H4 (cell line): ENCODE measurements at places on chromosomes 5 and 9. TPM values are rescaled to one million over a fixed set of nuclear protein-coding genes. Genes with fewer than 3 reads are reported as not detected.
A peak's percentile ranks its signal among the peaks of the same experiment; 100 is the strongest.

- DNase-seq = no peak
These were observed 31.9 kb downstream of the BARHL1 start for GRCh38 chr9:132614324-132614723.

DNA sequence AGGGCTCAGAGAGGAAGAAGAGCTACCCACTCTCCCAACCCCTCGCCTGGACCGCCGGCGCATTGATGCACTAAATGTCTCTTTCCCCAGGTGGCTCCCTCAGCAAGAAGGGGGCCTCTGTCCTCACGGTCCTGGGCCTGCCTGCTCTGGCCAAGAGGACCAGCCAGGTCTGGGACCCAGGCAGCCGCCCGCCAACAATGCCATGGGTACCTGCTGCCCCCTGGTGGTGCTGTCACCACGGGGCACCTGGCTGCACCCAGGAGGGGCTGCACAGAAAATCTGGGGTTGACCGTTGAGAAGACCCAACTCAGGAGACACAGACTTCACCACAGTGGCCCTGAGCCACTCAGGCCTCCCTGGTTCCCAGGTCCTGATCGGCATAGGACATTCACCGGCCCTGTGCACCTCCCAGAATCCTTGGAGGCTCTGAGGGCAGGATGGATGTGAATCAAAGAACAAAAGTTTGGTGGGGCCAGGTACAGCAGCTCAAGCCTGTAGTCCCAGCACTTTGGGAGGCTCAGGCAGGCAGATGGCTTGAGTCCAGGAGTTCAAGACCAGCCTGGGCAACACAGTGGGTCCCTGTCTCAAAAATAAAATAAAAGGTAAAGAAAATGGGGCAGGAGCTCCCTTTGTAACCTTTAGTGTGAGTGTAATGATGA is 2.4 kb upstream of the VAV2 start:
- peak; percentile 47 for DNase-seq

GRCh38 chr9:7293091-7293490 is 506.5 kb downstream of the DMAC1 start:
- DNase-seq = no peak

DNA sequence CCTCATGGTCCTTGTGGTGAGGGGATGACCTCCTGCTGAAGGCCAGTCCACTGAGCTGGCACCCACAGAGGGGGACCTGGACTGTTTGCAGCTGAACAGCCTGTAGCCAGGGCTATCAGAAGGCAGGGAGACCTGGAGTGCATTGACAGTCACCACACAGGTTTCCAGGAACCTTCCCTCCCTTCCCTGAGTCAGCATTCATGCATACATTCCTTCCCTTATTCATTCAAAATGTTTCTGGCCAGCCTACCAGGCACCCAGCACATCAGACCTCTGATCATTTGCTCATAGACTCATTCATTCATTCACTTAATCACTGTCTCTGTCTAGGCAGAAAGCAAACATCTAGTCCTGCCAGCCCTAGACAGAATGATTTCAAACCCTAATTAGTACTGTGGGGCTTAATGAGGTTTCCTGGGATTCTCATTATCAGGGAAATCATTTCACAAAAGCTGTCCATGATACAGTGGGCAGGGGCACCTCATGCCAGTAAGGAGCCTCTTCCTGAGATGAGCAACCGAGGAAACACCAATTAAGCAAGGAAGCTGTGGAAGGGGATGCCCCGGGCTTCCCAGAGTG is 110.1 kb upstream of the PPP1R26 start:
- DNase-seq = no peak

DNA sequence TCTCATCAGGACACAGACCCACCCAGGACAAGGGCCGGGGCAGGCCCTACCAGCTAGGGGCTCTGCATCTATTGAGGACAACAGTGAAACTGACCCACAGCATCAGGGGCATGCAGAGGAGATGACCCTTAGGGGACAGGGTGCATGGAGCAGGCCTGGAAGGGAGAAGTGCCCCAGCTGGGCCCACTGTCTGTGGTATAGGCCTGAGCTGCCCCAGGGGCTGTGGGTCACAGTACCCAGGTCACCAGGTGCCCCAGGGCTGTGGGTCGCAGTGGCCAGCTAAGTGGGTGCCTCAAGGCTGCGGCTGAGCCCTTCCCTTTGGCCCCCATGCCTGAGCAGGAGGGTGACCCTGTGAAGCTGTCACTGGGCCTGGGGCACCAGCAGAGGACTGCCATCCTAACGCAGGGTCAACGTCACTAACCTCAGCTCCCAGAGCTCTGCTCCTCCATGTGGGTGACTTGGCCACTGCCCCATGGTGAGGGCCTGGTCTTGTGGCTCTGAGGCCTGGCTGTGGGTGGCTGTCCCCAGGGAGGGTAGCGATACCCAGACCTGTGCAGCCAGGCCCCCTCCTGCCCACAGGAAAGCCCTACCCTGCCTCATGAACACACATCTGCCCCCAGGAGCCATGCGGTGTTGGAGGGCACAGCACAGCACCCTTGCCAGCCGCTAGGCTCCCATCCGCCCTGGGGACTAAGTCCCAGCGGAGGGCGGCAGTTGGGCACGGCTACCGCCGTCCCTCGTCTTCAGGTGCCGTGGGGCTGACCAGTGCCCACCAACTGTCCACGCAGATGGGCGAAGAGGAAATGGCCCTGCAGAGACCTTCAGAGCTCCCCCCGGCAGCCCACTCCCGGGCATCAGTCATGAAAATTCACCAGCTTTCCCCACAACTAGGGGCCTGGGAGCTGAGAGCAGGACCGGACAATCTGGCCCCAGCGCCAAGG is 4.9 kb downstream of the EDF1 start:
- no peak for DNase-seq

- no peak for DNase-seq
These were observed 79.8 kb upstream of the MELK start for GRCh38 chr9:36492865-36493264.

- peak; percentile 96 for DNase-seq
These were observed 124.4 kb downstream of the C9orf50 start for GRCh38 chr9:129496473-129497004.

DNA sequence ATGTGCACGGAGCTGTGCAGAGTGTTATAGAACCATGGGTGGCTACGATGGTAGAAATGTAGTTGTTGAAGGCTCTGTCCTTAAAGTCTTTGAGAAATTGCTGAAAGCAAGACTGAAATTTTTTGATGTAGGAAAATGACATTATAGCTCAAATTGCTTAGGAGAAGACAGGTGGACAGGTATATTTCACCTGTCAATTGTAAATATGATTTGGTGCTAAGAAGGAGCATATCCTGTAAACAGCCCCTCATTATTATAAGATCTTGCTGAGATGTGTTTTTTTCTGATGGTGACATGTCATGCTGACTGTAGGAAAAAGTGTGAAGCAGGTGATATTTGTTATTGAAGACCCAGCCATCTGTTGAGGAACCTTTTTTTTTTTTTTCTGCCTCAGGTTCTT is 377.9 kb downstream of the PSAT1 start:
- DNase-seq = no peak

GRCh38 chr9:73575101-73576060 is 423.7 kb downstream of the ANXA1 start:
- DNase-seq = no peak

GRCh38 chr9:13568841-13569601 is 289.5 kb upstream of the MPDZ start:
- no peak for DNase-seq

DNA sequence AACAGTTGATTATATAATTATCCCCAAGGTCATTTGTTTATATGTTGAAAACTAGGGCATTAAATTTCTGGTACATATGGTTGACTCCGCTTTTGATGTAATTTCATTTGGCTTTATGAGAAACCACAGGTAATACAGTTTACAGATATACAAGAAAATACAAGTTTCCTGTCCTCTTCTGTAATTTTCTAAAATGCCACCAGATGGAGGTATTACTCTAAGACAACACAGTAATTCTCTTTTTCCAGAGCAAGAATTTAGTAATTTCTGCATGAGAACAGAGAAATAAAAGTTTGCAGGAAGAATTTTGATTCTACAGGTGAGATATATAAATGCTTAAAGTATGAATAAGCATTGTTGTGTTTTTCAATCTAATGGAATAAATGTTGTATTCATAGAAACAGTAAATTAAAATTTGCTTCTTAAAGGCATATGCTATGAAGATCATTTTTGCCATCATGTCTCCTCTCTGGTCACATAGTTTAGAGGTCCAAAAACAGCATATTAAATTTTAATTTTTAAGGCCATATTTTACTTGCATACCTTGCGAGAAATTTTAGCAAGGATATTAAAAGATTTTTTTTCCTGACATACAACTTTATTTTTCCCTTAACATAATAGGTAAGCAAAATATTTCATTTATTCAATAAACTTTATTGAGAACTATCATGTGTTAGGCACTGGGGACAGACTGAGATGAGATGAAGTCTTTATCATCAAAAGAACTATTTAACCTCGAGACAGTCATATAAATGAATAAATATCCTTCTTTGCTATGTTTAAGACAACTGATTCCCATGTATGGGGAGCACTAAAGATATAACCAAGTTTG is 22.7 kb downstream of the CHD1 start:
- DNase-seq = peak; percentile 40

DNA sequence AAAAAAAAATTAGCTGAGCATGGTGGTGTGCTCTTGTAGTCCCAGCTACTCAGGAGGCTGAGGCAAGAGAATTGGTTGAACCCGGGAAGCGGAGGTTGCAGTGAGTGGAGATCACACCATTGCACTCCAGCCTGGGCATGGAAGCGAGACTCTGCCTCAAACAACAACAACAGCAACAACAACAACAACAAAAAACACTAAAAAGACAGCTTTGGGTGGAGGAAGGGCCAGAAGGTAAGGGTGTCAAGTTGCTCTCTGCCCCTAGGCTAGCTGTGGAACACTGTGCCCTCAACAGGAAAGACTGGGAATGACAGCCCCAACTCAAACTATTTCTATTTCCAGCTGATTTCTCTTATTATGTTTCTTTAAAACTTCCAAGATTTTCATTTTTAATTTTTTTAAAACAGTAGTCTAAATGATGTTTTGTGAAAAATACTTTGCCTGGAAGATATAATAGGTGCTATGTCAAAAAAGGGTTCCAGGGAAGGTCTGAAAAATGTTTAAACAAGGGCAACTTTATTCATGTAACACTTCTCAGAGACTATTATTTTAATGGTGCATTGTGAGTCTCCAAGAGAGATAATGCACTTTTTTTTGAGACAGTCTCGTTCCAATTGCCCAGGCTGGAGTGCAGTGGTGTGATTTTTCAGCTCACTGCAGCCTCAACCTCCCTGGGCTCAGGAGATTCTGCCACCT is 29.9 kb downstream of the CLINT1 start:
- DNase-seq = peak; percentile 10

DNA sequence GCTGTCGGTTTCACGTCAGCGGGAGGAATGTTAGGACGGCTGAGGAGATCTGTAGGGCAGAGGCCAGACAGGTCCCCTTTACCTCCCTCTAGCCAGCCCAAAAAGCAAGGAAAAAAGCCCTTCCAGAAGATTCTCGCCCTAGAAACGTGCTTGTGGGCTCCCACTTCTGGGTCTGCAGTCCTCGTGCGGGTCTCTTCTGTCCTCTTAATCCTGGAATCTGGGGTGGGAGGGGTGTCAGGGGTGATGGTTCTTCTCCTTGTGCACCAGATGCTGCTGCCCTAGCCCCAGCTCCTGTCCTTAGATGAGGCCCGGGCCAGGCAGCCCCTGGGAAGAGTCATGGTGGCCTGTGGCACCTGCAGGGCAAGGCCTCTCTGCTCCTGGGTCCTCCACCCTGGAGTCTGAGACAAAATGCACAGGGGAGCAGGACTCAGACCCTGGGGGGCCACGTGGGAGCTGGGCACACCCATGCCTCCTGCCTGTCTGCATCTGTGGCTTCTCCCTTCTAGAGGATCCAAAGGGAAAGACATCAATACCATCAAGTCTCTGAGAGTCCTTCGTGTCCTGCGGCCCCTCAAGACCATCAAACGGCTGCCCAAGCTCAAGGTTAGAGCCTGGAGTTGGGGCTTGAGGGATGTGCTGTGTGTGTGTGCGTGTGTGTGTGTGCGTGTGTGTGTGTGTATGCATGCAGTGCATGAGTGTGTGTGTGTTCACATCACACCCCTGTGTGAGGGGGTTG is 174.2 kb downstream of the CACNA1B start:
- no peak for DNase-seq

DNA sequence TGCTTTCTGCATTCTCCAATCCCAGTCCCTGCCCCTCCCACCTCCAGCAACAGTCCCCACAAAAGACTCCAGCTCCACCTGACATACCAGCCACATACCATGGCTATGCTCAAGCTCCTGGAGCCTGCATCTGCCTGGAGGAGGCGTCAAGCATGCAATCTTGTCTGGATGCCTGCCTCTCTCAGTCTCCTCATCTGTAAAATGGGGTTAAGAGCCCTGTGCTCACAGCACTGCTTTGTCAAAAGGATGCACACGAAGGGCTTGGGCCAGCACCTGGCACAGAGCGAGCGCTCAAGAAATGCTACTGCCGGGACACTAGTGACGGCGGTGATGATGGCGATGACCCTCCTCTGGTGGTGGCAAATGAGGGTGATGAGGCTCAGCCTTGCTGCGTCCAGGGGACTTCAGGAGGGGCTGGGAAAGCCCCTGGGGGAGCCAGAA is 202.9 kb upstream of the IER5L start:
- DNase-seq = no peak

GRCh38 chr9:76697554-76697953 is 66.7 kb upstream of the PCA3 start:
- DNase-seq = no peak

DNA sequence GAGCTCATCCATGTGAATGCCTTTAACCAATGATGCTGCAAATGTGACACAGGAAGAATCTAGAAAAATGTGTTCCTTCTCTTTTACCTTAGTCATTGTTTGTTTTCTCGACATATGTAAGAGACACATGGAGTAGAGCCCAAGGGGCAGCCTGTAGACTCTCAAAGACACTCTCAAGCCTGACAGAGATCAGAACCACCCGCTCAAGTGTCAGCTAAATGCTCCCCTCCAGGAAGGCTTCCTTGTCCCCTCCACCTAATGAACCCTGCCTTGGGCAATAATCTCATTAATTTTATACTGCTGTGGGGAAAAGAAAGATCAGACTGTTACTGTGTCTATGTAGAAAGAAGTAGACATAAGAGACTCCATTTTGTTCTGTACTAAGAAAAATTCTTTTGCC is 157.4 kb downstream of the MUSK start:
- no peak for DNase-seq

DNA sequence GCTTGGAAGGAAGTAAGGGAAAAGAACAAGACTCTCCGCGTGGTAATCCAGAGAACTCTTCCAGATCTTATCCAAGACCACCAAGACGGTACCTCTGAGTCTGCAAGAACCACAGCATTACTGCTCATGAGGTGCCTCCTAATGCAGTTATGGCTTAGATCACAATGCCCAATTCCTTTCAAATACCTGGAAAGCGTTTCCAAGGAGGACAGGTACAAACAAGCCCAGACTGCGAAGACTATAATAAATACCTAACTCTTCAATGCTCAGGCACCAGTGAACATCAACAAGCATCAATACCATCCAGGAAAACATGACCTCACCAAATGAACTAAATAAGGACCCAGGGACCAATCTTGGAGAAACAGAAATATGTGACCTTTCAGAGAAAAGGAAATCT is 325.5 kb downstream of the CWC27 start:
- DNase-seq = no peak

The MCIDAS gene
- total RNA-seq = 0.21 and 0.48 TPM in 2 replicates

The LVRN gene
- total RNA-seq = not detected in 2 replicates

The ADAMTS16 gene
- total RNA-seq = 1.3 and 1.7 TPM in 2 replicates

The ECPAS gene
- total RNA-seq = 43.9 and 44.8 TPM in 2 replicates

The RGS7BP gene
- total RNA-seq = not detected in 2 replicates

The ABO gene
- not detected in 2 replicates for total RNA-seq

The TAS2R1 gene
- total RNA-seq = not detected in 2 replicates

The NEUROG1 gene
- not detected in 2 replicates for total RNA-seq

The ACOT12 gene
- not detected in 2 replicates for total RNA-seq
